ENCODE measurements at places on chromosomes 13 and 19.

GRCh38 chr13:22081430-22081829 is 410.6 kb downstream of the FGF9 start:
- DNase-seq = no peak

- no peak for DNase-seq
Observed at GRCh38 chr13:109941221-109941620, 154.8 kb upstream of the IRS2 start.

- no peak for DNase-seq
Observed at GRCh38 chr19:39162441-39163043, 34.2 kb upstream of the NCCRP1 start.

GRCh38 chr13:99971576-99972189 is at the start of gene ZIC5:
Gene ZIC5, minus strand, starts transcription at chr13:99971767. Its CDS starts 164 bp downstream, at chr13:99971603.
- no peak for DNase-seq

DNA sequence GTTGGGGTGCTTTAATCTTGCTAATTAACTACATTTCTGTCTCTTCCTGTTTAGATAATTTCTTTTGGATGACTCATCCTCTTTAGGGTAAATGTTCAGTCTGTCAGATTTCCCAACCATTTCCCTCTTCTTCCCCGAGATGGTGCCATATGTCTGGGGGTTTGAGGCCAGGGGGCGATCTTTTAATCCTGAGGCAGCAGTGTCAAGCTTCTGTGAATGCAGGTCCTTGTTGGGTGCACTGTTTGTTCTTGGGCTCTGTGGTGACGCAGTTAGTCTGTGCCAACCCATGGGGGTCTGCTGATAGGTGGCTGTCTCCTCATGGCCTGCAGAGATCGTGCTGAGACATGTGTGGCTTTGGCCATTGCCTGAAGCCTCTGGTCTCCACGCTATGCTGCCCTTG is 420.4 kb downstream of the NDFIP2 start:
- DNase-seq = peak; percentile 22

DNA sequence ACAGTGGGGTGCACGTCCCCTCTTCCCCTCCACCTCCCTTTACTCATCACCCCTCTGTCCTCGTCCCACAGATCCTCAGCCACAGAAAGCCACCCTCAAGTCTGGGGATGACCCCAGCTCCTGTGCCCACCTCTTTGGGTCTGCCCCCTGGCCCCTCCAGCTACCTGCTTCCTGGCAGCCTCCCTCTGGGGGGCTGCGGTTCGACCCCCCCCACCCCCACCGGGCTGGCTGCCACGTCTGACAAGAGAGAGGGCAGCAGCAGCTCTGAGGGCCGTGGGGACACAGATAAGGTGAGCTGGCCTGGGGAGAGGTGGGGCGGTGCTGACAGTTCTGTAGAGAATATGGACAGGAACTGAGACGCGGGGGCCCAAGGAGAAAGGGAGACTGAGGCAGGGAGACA is 11.1 kb downstream of the IRF3 start:
- no peak for DNase-seq

DNA sequence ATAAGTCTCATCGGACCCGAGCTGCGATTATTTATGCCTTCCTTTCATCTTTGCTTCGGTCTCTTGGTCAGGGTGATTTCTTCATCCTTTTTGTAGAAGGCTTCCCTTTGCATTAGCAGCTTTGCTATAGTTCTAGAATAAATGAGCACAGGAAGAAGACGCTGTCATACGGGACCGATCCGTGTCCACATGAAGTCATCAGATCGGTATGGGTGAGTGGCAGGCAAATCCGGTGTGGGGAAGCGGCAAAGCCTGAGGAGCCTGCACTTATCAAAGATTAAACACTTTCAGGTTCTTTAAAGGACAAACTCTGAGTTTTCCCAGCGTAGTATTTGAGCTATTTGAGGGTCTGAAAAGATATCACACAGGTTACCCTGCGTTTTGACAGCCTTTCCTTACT is 119.3 kb downstream of the IRS2 start:
- DNase-seq = no peak
